ENCODE measurements at places on chromosomes 4 and X.

- no peaks in the 10 kb centered on the region for H3K4me1 ChIP-seq
- no peak for DNase-seq
- no peak overlapping the region for H3K27ac ChIP-seq
Observed at GRCh38 chrX:77679144-77679543, 106.9 kb downstream of the ATRX start.

- H3K4me3 ChIP-seq: peak overlapping the region; percentile 13
- no peaks in the 10 kb centered on the region for H3K27me3 ChIP-seq
- no peaks in the 10 kb centered on the region for H3K4me1 ChIP-seq
- DNase-seq: no peak
- H3K36me3 ChIP-seq: no peaks in the 10 kb centered on the region
- H3K27ac ChIP-seq: no peak overlapping the region
Observed at GRCh38 chr4:98586962-98587354, 71.5 kb downstream of the TSPAN5 start.

DNA sequence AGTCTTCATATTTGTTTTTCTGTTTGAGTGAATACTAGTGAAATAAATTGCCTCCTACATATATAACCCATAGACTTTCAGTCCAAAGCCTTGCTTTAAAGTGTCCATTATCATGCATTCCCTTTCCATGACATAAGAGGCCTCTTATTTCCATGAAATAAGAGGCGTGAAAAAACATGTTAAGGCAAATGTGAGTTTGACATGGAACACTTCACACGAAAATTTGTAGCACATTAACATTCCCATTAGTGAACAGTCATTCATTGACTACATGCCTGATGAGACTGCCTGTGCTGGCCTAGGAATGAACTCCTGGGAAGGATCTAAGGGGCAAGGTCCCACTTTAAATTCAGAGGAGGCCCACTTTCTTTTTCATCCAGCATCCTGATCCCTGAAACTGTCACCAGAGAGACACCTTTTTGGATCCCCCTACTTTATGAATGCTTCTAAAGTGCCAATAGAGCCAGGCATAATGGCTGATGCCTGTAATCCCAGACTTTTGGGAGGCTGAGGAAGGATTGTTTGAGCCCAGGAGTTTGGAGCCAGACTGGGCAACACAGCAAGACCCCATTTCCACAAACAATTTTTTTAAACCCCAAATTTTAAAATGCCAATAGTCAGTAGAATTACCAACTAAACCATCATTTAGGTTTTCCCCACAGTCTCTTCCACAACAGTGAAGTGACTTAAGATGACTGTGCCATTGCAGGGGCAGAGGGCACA, 6.7 kb downstream of the RTL8B start:
- no peak overlapping the region for H3K27ac ChIP-seq
- H3K4me1 ChIP-seq: peaks cover 23% of the 10 kb centered on the region
- H3K4me3 ChIP-seq: no peak overlapping the region
- H3K27me3 ChIP-seq: no peaks in the 10 kb centered on the region
- no peaks in the 10 kb centered on the region for H3K36me3 ChIP-seq

DNA sequence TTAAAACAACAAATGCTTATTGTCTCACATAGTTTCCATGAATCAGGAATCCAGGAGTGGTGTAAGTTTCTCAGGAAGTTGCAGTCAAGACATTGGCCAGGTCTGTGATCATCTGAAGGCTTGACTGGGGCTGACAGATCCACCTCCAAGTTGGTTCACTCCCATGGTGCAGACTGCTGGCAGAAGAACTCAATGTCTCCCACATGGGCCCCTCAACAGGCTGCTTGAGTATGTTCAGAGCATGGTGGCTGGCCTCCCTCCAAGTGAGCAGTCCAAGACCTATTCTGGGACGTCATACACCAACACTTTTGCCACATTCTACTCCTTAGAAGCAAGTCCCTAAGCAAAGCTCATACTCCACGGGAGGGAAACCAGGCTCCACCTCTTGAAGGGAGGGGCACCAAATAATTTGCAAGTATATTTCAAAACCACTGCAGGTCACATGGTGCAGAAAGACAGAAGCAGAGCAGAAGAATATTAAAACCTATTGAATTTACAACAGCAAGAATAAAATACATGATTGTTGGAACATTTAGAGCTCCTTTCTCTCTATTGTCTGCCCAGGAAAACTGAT, 35.3 kb downstream of the LGI2 start:
- no peak for DNase-seq
- H3K4me3 ChIP-seq: no peak overlapping the region
- no peaks in the 10 kb centered on the region for H3K36me3 ChIP-seq
- H3K4me1 ChIP-seq: peaks cover 8% of the 10 kb centered on the region
- no peak overlapping the region for H3K27ac ChIP-seq
- no peaks in the 10 kb centered on the region for H3K27me3 ChIP-seq

- H3K27me3 ChIP-seq: no peaks in the 10 kb centered on the region
- H3K36me3 ChIP-seq: no peaks in the 10 kb centered on the region
- H3K4me1 ChIP-seq: no peaks in the 10 kb centered on the region
- DNase-seq: no peak
Observed at GRCh38 chr4:5383191-5383980, 325.0 kb downstream of the EVC2 start.

GRCh38 chr4:37243722-37244582, 591 bp upstream of the NWD2 start:
- H3K4me1 ChIP-seq: peaks cover 6% of the 10 kb centered on the region
- no peak overlapping the region for H3K27ac ChIP-seq
- peaks cover 34% of the 10 kb centered on the region for H3K27me3 ChIP-seq
- no peaks in the 10 kb centered on the region for H3K36me3 ChIP-seq

Measured in trophoblast cell (in vitro differentiated cells and primary cell).